ENCODE measurements at places on chromosomes 3 and 15.

DNA sequence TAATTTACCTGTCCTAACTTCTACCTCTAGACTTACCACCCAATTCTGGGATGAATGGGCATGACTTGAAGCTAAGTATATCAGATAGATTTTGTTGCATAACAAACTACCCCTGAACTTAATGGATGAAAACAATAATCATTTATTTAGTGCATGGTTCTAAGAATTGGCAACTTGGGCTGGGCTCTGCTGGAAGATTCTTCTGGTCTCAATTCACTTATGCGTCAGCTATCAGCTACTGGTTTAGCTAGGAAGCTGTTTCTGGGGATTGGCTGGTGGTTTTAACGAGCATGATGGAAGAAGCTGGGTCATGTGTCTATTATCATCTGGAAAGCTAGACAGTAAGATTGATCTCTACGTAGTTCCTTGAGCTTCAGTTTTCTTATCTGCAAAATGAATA is 77.3 kb upstream of the LMCD1 start:
- DNase-seq = no peak

GRCh38 chr15:98900356-98900755 is 107.2 kb downstream of the PGPEP1L start:
- DNase-seq = no peak

GRCh38 chr3:12961697-12962036 is 111.6 kb downstream of the IQSEC1 start:
- no peak for DNase-seq

DNA sequence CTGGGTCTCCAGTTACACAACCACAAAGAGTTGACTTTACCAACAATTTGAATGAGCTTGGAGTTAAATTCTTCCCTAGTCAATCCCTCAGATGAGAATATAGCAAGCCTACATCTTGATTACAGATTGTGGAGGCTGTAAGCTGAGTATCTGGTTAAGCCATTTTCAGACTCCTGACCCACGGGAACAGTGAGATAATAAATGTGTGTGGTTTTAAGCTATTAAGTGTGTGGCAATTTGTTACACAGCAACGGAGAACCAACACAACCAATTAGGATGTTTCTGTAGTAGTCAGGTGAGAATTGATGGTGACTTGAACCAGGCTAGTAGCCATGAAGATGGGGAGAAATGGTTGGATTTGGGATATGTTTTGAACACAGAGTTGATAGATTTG is 37.7 kb upstream of the SLC4A7 start:
- DNase-seq = no peak

- no peak for DNase-seq
These were observed 258.0 kb upstream of the CTDSPL start for GRCh38 chr3:37603722-37604121.

- no peak for DNase-seq
These were observed 12.2 kb upstream of the RASGRP1 start for GRCh38 chr15:38576837-38577236.
